ENCODE measurements at places on chromosomes 2 and 18.

GRCh38 chr2:67948506-67948905, 114.3 kb downstream of the C1D start:
- no peak overlapping the region for H3K27ac ChIP-seq
- no peaks in the 10 kb centered on the region for H3K27me3 ChIP-seq
- no peak overlapping the region for H3K4me3 ChIP-seq

GRCh38 chr2:237125967-237126366, 40.3 kb downstream of the COPS8 start:
- no peak for DNase-seq
- H3K4me3 ChIP-seq = no peak overlapping the region
- peaks cover 14% of the 10 kb centered on the region for H3K4me1 ChIP-seq
- H3K27ac ChIP-seq = no peak overlapping the region

DNA sequence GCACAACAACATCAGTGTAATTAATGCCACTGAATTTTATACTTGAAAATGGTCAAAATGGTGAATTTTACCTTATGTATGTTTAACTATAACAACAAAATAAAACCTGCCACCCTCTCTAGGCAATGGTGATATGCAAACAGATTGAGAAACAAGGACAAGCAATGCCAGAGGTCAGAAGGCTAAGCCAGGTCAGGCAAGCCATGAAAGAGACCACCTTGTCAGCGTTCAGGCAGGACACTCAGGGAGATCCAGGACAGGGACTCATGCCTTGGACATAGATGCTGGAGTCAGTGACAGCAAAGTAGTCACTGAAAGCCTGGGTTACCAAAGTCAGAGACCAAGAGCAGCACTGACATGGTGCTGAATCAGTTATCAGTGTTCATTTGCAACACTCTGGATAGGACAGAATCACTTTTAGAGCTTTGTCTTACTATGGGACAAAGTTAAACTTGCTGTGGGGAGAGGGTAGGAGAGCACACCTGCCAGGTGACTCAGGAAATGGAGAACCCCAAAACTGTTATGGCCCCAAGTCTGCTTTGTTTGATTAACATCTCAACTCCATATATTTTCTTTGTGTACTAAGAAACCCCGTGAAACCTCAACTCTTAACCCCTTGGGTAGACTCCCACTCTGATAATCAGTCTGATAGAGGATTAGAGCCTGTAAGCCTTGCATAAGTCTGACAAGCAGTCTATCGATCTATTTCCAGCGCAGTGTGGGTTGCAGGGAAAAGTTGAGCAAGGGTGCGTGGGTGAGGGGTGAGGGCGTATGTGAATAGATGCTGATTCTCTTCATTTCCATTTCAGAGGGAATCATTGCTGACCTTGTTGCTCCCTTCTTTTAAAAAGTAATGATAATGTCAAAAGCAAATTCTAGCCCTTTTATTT, 48.7 kb upstream of the ZNF385B start:
- no peaks in the 10 kb centered on the region for H3K36me3 ChIP-seq
- H3K27ac ChIP-seq = no peak overlapping the region
- H3K4me3 ChIP-seq = no peak overlapping the region
- H3K4me1 ChIP-seq = no peaks in the 10 kb centered on the region

- no peaks in the 10 kb centered on the region for H3K36me3 ChIP-seq
- H3K27ac ChIP-seq = no peak overlapping the region
- no peaks in the 10 kb centered on the region for H3K4me1 ChIP-seq
- H3K27me3 ChIP-seq = no peaks in the 10 kb centered on the region
- DNase-seq = no peak
Measured at GRCh38 chr18:33541316-33541715, 36.7 kb upstream of the ASXL3 start.

DNA sequence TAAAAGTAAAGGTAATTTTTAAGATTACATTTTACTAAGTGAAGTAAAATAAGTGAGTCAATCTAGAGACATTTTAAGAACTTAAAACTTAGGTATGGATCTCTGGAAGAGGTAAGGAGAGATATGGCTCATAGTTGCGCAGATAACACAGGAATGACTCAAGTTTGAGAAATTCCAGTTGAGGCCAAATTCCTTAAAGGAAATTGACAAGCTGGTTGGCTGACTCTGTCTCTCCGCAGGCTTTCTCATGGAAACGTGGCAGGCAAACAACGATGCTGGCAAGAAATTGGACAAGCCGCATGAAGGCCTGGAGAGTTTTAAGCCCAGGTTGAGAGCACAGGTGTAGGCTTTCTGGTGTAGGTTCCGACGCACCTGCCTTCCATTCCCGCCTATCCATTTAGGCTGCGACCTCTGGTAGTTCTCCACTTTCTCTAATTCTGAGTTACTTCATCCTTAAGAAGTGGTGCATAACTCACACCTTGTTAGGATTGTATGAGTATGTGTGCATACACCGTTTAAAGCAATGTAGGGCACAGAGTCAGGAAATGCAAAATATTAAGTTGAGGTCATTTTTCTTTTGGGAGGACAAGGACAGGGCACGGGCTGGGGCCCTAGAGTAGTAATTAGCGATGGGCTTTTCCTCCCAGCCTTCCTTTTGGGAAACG, 589 bp upstream of the DAW1 start:
- peak overlapping the region; percentile 48 for H3K4me3 ChIP-seq
- DNase-seq = peak; percentile 77
- no peaks in the 10 kb centered on the region for H3K27me3 ChIP-seq
- H3K36me3 ChIP-seq = no peaks in the 10 kb centered on the region
- peak overlapping the region; percentile 57 for H3K27ac ChIP-seq
- peaks cover 18% of the 10 kb centered on the region for H3K4me1 ChIP-seq

- H3K27ac ChIP-seq = no peak overlapping the region
- no peak overlapping the region for H3K4me3 ChIP-seq
Measured at GRCh38 chr2:128282976-128283810, 35.5 kb downstream of the HS6ST1 start.

- no peaks in the 10 kb centered on the region for H3K36me3 ChIP-seq
- no peak overlapping the region for H3K4me3 ChIP-seq
- no peak overlapping the region for H3K27ac ChIP-seq
- peaks cover 13% of the 10 kb centered on the region for H3K4me1 ChIP-seq
Measured at GRCh38 chr18:35871337-35871736, 101.1 kb upstream of the RMP24 start.

- no peaks in the 10 kb centered on the region for H3K4me1 ChIP-seq
- H3K4me3 ChIP-seq = no peak overlapping the region
- H3K36me3 ChIP-seq = peaks cover 52% of the 10 kb centered on the region
- DNase-seq = no peak
- H3K27ac ChIP-seq = no peak overlapping the region
- no peaks in the 10 kb centered on the region for H3K27me3 ChIP-seq
Measured at GRCh38 chr2:11784747-11785610, 38.5 kb downstream of the LPIN1 start.

DNA sequence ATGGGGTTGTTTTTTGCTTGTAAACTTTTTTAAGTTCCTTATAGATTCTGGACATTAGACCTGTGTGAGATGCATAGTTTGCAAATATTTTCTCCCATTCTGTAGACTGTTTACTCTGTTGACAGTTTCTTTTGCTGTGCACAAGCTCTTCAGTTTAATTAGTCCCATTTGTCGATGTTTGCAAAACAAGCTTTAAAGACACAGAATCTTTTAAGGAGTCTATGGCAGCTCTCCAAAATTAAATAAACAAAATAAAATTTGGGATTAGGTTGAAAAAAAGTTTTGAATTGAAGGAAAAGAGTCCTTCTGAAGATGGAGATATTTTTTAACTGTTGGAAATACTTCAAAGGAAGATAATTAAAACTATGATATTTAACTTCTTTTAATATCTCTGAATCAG, 88.8 kb downstream of the MAP3K20 start:
- H3K36me3 ChIP-seq = no peaks in the 10 kb centered on the region
- DNase-seq = no peak
- peaks cover 17% of the 10 kb centered on the region for H3K4me1 ChIP-seq
- no peak overlapping the region for H3K4me3 ChIP-seq
- H3K27me3 ChIP-seq = no peaks in the 10 kb centered on the region

DNA sequence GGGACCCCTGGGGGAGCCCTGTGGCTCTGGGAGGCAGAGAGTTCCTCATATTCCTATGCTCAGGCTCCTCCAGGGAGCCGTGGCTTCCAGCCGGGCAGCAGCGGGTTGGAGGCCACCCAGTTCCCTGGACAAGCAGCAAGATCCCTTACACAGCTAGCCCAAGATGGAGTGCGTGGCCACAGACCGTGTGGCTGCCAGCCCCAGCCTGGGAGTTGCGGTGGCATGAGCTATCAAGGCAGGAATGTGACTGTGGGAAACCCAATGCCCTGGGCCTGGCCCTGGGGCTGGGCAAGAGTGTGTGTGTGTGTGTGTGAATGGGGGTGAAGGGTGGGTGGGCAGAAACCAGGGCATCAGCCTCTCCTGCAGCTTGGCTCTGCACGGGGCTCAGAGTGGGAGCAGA, 130.5 kb downstream of the DYSF start:
- H3K27me3 ChIP-seq = no peaks in the 10 kb centered on the region
- no peak overlapping the region for H3K27ac ChIP-seq
- no peak overlapping the region for H3K4me3 ChIP-seq
- no peaks in the 10 kb centered on the region for H3K4me1 ChIP-seq
- no peaks in the 10 kb centered on the region for H3K36me3 ChIP-seq
- DNase-seq = no peak
